Activated CD8-positive, alpha-beta T cell treated with anti-CD3 and anti-CD28 coated beads for 36 hours (primary cell): ENCODE measurements at places on chromosomes 16 and 17. TPM values are rescaled to one million over a fixed set of nuclear protein-coding genes. Genes with fewer than 3 reads are reported as not detected.

- no peak for DNase-seq
Measured at GRCh38 chr16:13909872-13910303, 10.1 kb upstream of the ERCC4 start.

- no peak for DNase-seq
Measured at GRCh38 chr16:629833-630248, 944 bp upstream of the WFIKKN1 start.

- peak; percentile 74 for DNase-seq
Measured at GRCh38 chr16:57689762-57690558, 4.6 kb upstream of the DRC7 start.

Gene CCL17
- 2.9 TPM for total RNA-seq

DNA sequence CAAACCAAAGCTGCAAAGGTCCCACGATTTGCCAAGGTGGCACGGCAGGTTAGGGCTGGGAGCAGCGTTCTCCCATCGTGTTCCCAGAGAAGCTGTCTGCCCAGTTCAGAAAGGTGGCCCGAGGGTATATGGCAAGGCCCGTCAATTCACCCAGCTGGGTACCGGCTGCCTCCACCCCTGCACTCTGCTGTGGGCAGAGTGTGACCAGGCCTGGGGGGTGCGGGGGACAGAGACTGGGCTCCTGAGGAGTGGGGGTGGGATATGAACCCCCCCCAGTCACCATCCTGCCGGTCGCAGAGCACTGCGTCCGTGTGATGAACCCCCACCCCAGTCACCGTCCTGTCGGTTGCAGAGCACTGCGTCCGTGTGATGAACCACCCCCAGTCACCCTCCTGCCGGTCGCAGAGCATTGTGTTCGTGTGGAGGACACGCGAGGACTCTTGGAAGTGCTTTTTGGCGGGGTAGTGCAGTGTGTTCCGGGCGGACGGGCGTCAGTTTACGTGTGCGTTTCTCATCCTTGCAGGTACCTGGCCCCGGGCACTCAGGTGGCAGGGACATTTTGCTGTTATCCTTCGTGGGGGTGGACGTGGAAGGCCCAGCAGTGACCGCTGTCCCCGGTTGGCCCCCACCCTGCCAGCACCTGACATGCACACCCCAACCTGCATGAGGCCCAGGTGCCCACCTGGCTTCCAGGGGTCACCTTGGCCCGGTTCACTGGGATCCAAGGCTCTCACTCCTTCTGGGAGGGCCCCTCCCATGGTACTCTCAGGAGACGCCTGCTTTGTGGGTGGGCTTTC is 2.7 kb upstream of the FASN start:
- DNase-seq = no peak

DNA sequence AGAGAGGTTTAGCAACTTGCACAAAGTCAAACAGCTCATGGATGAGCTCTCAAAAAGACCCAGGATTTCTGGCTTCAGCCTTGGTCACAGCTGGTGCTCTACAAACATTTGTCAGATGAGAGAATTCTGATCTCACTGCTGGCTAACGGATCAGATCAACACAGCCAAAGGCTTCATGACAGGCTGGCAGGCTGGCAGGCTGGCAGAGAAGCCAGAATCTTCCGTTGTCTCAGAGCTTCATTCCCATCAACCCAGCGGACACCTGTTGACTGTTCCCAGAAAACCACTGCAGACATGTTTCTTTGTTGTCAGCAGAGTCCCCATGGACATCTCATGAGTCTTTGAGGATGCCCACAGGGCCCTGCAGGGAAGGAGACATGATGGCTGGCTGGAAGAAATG is 303.8 kb upstream of the ASIC2 start:
- no peak for DNase-seq

DNA sequence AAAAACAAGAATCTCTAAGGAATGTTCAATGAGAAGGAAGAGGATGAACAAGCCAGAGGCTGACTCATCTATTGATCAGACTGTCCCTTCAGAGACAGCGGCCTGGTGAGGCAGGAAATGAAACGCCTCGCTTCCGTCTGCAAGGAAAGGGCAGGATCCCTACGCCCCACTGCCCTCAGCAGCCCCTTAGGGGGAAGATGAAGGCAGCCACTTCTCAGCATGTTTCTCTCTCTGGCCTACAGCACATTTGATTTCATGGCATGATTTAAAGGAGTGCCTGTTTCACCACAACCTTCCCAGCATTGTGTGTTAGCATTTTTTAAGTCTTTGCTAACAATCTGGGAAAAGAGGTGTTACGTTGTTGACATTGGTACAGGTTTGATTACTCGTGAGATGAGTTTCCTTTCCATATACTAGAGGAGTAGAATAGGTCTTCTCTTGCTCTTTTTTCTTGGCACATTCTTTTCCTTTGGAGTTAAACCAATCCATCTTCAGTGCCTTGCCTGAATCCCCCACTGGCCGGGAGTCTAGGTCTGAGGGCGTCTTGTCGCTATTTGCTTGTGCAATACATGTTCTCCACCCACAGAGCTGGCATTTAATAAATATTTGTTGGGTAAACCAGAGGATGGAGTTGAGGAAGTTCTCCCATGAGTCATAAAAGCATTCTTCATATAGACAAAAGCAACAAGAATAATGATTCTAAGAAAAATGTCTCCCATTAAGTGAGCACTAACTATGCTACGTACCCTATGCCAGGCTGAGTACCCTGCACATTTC is 47.4 kb downstream of the RBFOX3 start:
- no peak for DNase-seq
